Muscle of leg (tissue), 16 donors: ENCODE measurements at places on chromosomes 6 and 20.

DNA sequence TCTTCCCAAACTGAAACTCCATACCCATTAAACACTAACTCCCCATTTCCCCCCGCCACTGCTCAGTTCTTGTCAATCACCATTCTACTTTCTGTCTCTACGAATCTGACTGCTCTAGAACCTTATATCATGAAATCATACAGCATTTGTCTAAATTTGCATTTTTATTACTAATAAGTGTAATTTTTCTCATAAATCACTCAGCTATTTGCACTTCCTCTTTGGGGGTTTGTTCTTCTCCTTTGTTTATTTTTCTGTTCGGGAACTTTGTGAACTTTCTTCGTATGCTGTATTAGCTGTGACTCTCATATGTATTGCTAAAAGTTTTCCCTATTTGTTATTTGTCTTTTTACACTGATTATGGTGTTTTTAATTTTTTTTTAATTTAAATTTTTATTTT is 152.2 kb downstream of the SLC16A10 start:
- DNase-seq, result no peak

- peak; percentile 88 for DNase-seq
Observed at GRCh38 chr6:90284236-90285041, 12.2 kb downstream of the BACH2 start.

DNA sequence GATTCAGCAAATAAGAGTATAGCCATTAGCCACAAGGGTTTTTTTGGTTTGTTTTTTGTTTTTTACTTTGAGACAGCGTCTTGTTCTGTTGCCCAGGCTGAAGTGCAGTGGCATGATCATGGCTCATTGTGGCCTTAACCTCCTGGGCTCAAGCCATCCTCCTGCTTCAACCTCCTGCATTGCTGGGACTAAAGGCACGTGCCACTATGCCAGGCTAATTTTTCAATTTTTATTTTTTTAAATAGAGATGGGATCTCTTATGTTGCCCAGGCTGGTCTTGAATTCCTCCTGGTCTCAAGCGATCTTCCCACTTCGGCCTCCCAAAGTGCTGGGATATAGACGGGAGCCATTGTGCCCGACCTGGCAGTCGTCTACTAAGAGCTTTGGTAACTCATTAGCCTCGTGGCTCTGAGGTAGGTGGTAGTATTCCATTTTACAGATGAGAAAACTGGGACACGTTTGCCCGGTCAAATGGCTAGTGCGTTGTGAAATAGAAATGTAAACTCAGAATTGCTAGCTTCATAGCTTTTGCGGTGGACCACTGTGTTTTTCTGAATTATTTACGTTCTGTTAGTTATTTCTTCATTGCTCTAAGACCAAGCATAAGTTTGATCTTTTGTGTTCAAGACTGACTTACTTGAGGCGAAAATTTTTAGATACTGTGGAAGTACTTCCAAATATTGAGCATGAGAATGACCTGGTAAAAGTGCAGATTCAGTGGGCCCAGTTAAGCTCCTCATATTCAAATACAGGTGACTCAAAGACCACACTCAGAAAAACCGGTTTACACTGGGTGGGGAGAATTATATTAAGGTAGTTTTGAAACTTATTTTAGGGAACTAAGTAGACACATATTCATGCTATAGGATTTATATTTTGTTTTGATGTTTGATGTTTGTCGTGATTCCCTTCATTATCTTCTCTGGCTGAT is 2.1 kb downstream of the PANK2 start:
- DNase-seq, result no peak

- no peak for DNase-seq
Observed at GRCh38 chr6:141867767-141868166, 265.0 kb upstream of the GJE1 start.

DNA sequence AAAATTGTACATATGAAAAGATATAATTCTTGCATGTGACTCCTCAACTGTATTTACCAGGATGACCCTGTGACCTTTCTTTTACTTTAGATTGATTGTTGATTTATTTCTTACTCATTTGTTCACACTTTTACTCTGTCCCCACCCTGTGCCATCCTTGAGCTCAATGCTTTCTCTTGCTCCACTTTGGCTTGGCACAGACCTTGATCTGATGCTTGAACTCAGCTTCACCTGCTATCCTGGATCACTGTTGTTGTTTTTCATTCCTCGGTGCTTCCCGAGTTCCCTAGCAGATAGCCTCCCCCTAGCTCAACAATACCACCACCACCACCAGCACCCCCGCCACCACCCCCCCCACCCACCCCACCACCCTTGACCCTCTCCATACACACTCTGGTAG is 102.1 kb downstream of the EYA4 start:
- no peak for DNase-seq

DNA sequence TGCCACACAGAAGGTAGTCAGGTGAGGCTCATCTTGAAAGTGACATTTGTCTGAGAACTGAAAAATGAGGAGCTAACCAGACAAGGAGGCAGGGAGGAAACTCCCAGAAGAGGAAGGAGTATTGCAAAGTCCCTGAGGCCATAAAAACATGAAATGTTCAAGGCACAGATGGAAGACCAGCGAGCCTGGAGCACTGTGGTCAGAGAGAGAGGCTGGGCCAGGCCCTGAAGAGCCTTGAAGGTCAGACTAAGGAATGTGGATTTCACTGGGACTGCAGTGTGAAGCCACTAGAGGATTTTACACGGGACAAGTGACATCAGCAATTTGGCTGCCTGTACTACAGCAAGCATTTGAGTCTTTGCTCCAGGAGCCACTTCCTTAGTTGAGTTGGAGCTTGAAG is 21.1 kb upstream of the TMEM181 start:
- no peak for DNase-seq
